ENCODE measurements at places on chromosomes 5 and 9. TPM values are rescaled to one million over a fixed set of nuclear protein-coding genes. Genes with fewer than 3 reads are reported as not detected.

DNA sequence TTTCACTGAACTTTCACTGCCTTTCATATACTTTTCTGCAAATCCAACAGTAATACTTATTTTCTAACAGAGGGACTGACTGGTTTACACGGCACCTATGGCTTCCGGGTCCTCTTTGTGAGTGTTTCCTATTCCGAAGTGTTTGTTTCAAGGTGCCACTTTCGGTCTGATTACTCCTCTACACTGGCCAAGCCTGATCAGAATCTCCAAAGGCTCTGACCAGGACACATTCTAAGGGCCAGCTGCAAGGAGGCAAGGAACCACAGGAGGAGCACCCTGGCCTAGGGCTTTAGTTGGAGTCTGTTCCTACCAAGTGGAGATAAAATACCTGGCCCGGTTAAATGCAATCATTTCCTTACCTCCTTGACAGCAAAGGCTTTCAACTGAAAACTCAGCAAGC lies 132.1 kb downstream of the GLIS3 start:
- no peaks in the 10 kb centered on the region for H3K27me3 ChIP-seq
- no peak for DNase-seq
- no peaks in the 10 kb centered on the region for H3K36me3 ChIP-seq
- no peak overlapping the region for H3K27ac ChIP-seq
- H3K4me3 ChIP-seq: no peak overlapping the region

- DNase-seq: no peak
- H3K36me3 ChIP-seq: no peaks in the 10 kb centered on the region
- no peak overlapping the region for H3K4me3 ChIP-seq
- H3K27me3 ChIP-seq: no peaks in the 10 kb centered on the region
- peaks cover 16% of the 10 kb centered on the region for H3K4me1 ChIP-seq
These were observed 98.4 kb downstream of the C9orf152 start for GRCh38 chr9:110109333-110110092.

GRCh38 chr5:1004461-1005248 lies 3.9 kb upstream of the NKD2 start:
- H3K27me3 ChIP-seq: peaks cover 16% of the 10 kb centered on the region
- peak overlapping the region; percentile 69 for H3K27ac ChIP-seq
- DNase-seq: peak; percentile 92
- no peaks in the 10 kb centered on the region for H3K36me3 ChIP-seq

- no peak overlapping the region for H3K4me3 ChIP-seq
- DNase-seq: no peak
- H3K36me3 ChIP-seq: no peaks in the 10 kb centered on the region
These were observed 61.5 kb downstream of the FXN start for GRCh38 chr9:69097064-69097463.

DNA sequence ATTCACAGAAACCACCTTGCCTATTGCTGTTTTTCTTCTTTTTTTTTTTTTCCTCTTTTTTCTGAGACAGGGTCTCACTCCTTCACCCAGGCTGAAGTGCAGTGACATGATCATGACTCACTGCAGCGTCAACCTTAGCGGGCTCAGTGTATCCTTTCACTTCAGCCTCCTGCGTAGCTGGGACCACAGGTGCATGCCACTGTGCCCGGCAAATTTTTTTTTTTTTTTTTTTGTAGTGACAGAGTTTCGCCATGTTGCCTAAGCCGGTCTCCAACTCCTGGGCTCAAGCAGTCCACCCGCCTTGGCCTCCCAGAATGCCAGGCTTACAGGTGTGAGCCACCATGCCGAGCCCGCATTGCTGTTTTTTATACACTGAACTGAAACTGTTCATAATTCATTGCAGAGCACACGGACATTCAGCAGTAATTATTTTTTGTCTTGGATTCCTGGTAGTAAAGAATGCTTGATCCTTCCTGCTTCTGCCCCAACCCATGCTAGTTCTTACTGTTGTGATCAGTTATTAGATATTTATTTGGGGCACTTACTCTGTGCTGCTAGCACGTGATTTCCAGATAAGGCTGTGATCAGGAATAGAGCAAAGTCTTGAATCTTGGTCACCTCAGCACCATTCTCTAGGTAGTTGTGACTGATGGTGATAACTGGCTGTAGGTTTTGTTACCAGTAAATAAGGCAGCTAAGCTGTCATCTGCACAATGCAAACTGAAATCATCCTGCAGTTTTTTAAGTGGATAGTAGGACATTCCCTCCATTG lies 14.0 kb downstream of the MAP3K1 start:
- H3K27ac ChIP-seq: no peak overlapping the region
- H3K36me3 ChIP-seq: no peaks in the 10 kb centered on the region
- no peak for DNase-seq
- peaks cover 32% of the 10 kb centered on the region for H3K4me1 ChIP-seq
- H3K4me3 ChIP-seq: no peak overlapping the region

GRCh38 chr5:35598707-35599370 lies 18.8 kb upstream of the SPEF2 start:
- H3K4me3 ChIP-seq: no peak overlapping the region
- no peak overlapping the region for H3K27ac ChIP-seq
- H3K4me1 ChIP-seq: no peaks in the 10 kb centered on the region

Gene SLC6A3
- not detected for total RNA-seq

Gene TLN1
- total RNA-seq: 609 TPM

Data from sigmoid colon (tissue), 7 donors.